ENCODE measurements at places on chromosomes 2 and 18.
A peak's percentile ranks its signal among the peaks of the same experiment; 100 is the strongest.

DNA sequence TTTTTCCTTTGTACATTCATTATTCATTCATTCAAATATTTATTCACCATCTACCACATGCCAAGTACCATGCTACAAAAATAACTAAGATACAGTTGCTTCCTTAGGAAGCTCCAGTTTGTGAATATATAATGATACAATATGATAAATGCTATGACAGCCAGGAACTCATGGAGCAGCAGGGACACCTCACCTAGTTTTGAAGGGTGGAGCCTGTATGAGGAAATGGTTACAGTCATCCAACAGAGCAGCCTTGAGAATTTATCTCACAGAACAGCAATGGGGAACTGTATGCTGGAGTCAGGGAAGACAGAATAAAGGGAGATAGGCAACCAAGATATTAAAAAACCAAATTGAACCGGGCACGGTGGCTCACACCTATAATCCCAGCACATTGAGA lies 124.0 kb downstream of the OSBPL1A start:
- DNase-seq = no peak

DNA sequence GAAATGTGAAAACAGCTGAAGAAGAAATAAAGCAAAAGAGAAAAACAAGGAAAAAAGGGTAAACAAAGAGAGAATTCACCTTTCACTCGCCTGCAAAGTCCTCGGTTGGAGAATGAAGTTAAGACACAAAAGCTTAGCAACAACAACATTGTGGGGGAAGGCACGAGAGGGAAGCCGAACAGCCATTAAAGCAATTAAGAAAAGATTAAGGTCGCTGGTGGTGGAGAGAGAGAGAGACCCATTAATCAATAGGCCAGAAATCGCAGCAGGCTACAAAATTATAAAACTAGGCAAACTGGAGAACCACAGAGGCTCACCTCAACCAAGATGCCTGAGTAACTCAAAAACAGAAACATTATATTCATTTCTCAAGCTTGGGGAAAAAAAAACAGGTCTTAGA lies 120.0 kb upstream of the SIX3 start:
- no peak for DNase-seq

DNA sequence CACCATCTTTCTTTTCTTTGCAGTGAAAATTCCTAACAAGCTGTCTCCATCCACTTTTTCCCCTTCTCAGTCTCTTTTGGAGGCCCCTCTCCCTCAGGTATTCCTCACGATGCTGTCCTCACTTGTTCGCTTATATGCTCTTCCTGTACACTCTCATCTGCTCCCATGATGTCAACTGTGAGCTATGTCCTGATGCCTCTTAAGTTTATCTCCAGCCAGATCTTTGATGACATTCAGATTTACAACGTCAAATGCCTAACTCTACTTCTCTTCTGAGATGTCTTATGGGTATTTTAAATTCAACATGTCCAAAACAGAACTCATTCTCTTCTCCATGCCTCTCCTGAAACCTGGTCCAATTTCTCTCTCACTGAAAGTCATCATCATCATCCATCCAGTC lies 55.1 kb upstream of the SERTAD2 start:
- DNase-seq = no peak

- DNase-seq = no peak
These were observed 20.9 kb downstream of the ANXA4 start for GRCh38 chr2:69762513-69763494.

GRCh38 chr18:44602845-44603244 lies 77.8 kb upstream of the SETBP1 start:
- DNase-seq = no peak

GRCh38 chr18:74451148-74451547 lies 6.0 kb downstream of the DIPK1C start:
- DNase-seq = no peak

- no peak for DNase-seq
These were observed 195.7 kb downstream of the PIEZO2 start for GRCh38 chr18:10953672-10954071.

- DNase-seq = peak; percentile 52
These were observed 6.1 kb downstream of the ZFP36L2 start for GRCh38 chr2:43220229-43220751.

DNA sequence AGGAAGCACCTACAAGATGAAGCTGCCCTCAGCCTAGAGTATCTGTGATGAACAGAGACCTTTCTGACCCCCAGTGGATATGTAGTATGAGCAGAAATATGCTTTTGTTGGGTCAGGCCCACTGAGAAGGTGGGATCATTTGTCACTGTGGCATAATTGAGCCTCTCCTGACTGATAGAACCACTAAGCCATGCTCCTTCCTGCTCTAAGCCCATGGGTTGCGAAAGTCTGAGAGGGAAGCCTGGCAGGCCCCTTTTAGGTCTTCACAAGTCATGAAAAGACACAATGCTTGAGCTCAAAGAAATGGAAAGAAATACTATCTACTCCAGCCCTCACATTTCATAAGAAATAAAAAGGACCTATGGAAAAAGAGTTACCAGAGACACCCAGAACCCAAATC lies 127.7 kb downstream of the TNS1 start:
- no peak for DNase-seq

- DNase-seq = no peak
These were observed at the start of gene MATN3 for GRCh38 chr2:20012282-20013125. Gene MATN3 (minus strand): TSS chr2:20012668. CDS start chr2:20012631, 37 bp downstream.

GRCh38 chr2:26457695-26458364 lies 20.1 kb downstream of the OTOF start:
- no peak for DNase-seq

DNA sequence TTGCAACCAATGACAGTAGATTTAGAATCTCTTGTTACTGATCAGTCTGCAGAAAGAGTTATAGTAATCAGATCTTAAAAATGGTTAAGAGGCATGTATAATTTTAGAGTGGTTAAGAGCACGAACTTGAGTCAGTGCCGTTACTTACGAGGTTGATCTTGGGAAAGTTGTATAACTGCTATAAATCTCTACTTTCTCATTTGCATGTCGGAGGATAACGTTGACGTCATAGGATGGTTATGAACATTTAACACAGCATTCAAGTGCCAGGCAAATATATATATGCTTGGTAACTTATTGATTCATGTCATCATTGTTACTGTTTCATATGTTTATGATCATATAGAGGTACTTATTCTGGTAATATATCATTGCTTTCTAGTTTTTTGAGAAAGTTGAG lies 146.2 kb downstream of the ARHGAP28 start:
- no peak for DNase-seq
